ENCODE measurements at places on chromosomes 1 and 21. TPM values are rescaled to one million over a fixed set of nuclear protein-coding genes. Genes with fewer than 3 reads are reported as not detected.

OR2T2 gene
- total RNA-seq: not detected

CD52 gene
- total RNA-seq: 541 TPM

LCE6A gene
- not detected for total RNA-seq

AP4B1 gene
- total RNA-seq: 16.3 TPM

GNAT2 gene
- total RNA-seq: not detected

PUM1 gene
- 121 TPM for total RNA-seq

PRR9 gene
- total RNA-seq: not detected

FAM72C gene
- not detected for total RNA-seq

CASQ1 gene
- total RNA-seq: 0.27 TPM

TTC22 gene
- total RNA-seq: 8.4 TPM

C1orf87 gene
- 7.4 TPM for total RNA-seq

FAM177B gene
- total RNA-seq: 0.56 TPM

HCRTR1 gene
- not detected for total RNA-seq

LEMD1 gene
- total RNA-seq: not detected

MYOM3 gene
- 0.15 TPM for total RNA-seq

MT1HL1 gene
- total RNA-seq: not detected

UBIAD1 gene
- total RNA-seq: 10.5 TPM

SEMA4A gene
- 28.9 TPM for total RNA-seq

HOOK1 gene
- 14.7 TPM for total RNA-seq

PDC gene
- not detected for total RNA-seq

TNFSF4 gene
- 1.5 TPM for total RNA-seq

C8A gene
- not detected for total RNA-seq

KMO gene
- 23.0 TPM for total RNA-seq

GORAB gene
- total RNA-seq: 12.2 TPM

SLAMF8 gene
- 51.2 TPM for total RNA-seq

IGSF21 gene
- 1.8 TPM for total RNA-seq

COL6A1 gene
- 148 TPM for total RNA-seq

IFI44L gene
- total RNA-seq: 52.9 TPM

PROK1 gene
- total RNA-seq: not detected

TINAGL1 gene
- 64.5 TPM for total RNA-seq

DIO1 gene
- not detected for total RNA-seq

NPHS2 gene
- total RNA-seq: not detected

FCRL4 gene
- total RNA-seq: not detected

LY9 gene
- total RNA-seq: 1.8 TPM

TRNP1 gene
- total RNA-seq: 15.3 TPM

HNRNPU gene
- 279 TPM for total RNA-seq

SIPA1L2 gene
- total RNA-seq: 45.5 TPM

MFAP2 gene
- 11.9 TPM for total RNA-seq

LCE1E gene
- total RNA-seq: not detected

KDF1 gene
- total RNA-seq: 8.1 TPM

PDPN gene
- total RNA-seq: 33.3 TPM

C4BPA gene
- total RNA-seq: 65.2 TPM

SPEN gene
- total RNA-seq: 54.7 TPM

RGSL1 gene
- not detected for total RNA-seq

SLAMF1 gene
- 1.4 TPM for total RNA-seq

OPRD1 gene
- total RNA-seq: not detected

ZMYND12 gene
- total RNA-seq: 2.8 TPM

HPDL gene
- not detected for total RNA-seq
